ENCODE measurements at places on chromosomes 2 and 18.

GRCh38 chr2:216693414-216694080 lies 1.8 kb downstream of the IGFBP5 start:
- no peak for DNase-seq

- DNase-seq = no peak
These were observed 17.5 kb downstream of the LBH start for GRCh38 chr2:30248791-30249190.

GRCh38 chr2:168427451-168427850 lies 28.6 kb upstream of the CERS6 start:
- no peak for DNase-seq

GRCh38 chr18:8601277-8602032 lies 7.8 kb upstream of the RAB12 start:
- DNase-seq = no peak

DNA sequence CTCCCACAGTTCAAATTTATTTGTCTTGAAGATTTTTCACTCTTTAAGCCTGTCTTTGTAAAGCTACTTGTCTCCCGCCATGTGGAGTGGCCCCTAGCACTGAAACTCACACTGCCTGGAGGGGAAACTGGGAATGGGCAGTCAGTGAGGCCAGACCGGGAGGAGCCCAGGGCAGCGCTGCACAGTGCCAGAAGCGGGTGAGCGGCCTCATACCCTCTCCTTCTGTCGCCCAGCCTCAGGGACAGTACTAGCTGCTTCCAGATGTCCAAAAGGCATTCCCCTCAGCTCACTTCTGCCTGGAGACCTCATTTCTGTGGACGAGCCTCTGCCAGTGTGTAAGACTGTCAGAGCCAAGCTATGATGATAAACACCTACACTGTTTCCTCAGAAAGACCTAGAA lies 79.9 kb downstream of the SEPTIN10 start:
- DNase-seq = no peak

DNA sequence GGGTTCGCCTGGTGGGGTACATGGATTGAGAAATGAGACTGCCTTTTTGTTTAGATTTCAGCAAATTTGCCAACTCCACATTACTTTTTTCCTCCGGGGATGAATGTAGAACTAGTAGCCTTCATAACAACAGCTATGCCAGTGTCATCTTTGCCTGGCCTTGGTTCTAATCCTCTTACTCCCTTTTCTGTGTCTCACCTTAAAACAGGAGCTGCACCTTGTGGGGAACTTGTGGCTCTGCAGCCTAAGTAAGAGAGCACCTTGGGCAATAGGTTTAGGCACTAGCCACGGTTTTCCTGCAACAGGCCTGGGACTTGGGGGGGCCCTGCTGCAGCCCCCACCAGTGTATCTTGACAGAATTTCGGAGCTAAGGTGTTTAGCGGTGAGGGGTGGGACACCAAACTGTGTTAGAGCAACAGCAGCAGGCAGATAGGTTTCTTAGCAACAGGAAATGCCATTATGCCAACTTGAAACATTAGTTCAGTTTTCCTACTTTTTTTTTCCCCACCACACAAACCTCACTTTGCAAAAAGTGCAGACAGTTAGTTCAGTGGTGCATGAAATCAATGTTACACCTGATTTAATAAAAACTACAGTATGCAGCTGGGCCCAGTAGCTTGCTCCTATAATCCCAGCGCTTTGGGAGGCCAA lies 173.7 kb downstream of the PRKCE start:
- no peak for DNase-seq

GRCh38 chr2:112096098-112096497 lies 41.0 kb downstream of the TMEM87B start:
- no peak for DNase-seq

GRCh38 chr18:40367576-40367975 lies 1587.5 kb upstream of the PIK3C3 start:
- DNase-seq = no peak

GRCh38 chr2:151570191-151570590 lies 160.5 kb downstream of the RIF1 start:
- DNase-seq = no peak

GRCh38 chr2:20622731-20623130 lies 28.2 kb downstream of the HS1BP3 start:
- DNase-seq = no peak

- DNase-seq = no peak
These were observed 491.0 kb downstream of the CDH2 start for GRCh38 chr18:27685807-27686412.

DNA sequence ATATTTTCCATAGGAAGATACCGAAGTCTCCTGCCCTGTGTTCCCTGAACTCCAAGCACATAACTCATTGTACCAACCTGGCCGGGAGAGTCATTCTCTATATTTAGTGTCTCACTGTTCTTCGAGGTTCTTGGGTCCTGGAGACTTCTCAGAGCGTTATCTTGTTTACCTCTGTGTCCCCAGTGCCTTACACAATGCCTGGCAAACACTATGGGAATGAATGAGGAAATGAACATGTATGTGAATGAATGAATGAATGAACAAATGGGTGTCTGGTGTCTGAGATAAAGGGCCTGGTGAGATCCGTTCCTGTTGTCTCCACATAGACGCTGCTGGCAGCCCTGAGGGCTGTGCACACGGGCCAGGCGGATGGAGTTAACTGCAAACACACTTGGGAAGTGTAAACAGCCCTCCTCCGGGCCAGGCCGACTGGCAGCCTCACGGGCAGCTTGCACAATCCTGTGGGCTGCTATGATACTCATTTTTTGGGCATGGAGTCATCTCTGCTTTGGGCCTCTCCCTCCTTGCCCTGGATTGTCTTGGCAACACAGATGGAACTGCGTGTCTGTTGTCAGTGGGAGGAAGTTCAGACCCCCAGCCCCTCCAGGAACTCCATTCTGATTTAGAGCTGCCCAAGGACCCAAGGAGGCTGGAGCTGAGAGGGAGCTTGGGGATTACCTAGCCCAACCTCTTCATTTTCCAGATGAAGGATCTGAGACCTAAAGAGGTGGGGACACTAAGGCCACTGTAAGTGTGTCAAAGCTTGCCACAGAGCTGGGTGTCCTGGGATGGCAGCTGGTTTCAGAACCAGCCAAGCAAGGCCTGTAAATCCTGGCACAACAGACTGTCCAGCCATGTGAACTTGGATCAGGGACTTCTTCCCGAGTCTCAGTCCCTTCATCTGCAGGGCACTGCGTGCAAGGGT lies 124.4 kb downstream of the INHBB start:
- no peak for DNase-seq

GRCh38 chr2:160921386-160921964 lies 238.8 kb upstream of the TANK start:
- no peak for DNase-seq

- no peak for DNase-seq
These were observed 34.6 kb downstream of the BIN1 start for GRCh38 chr2:127072396-127072795.

DNA sequence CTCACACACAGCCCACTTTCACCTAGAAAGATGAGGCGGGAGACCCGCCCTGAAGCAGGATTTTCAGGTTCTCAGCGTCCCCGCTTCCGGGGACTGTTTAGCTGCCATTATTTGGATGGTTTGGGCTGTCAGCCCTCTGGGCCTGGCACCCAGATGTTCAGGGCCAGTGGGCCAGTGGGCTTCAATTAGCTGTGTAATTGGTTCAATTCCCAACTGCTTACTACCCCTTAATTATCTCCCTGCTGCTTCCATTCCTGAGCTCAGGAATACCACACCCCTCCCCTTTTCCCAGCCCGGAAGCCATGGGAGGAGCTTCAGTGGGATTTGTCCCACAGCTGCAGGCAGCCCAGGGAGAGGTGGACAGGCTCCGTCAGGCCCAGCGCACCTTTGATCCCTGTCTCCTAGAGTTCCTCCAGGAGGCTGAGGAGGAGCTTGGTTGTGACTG lies 114.1 kb upstream of the MYCN start:
- DNase-seq = no peak

- DNase-seq = no peak
These were observed 649 bp upstream of the CLIP4 start for GRCh38 chr2:29114586-29114945.

GRCh38 chr2:112317303-112318158 lies 42.1 kb downstream of the ZC3H6 start:
- DNase-seq = no peak

GRCh38 chr2:111034146-111034545 lies 86.6 kb upstream of the BCL2L11 start:
- DNase-seq = no peak

GRCh38 chr2:152825834-152826233 lies 107.4 kb downstream of the ARL6IP6 start:
- no peak for DNase-seq

DNA sequence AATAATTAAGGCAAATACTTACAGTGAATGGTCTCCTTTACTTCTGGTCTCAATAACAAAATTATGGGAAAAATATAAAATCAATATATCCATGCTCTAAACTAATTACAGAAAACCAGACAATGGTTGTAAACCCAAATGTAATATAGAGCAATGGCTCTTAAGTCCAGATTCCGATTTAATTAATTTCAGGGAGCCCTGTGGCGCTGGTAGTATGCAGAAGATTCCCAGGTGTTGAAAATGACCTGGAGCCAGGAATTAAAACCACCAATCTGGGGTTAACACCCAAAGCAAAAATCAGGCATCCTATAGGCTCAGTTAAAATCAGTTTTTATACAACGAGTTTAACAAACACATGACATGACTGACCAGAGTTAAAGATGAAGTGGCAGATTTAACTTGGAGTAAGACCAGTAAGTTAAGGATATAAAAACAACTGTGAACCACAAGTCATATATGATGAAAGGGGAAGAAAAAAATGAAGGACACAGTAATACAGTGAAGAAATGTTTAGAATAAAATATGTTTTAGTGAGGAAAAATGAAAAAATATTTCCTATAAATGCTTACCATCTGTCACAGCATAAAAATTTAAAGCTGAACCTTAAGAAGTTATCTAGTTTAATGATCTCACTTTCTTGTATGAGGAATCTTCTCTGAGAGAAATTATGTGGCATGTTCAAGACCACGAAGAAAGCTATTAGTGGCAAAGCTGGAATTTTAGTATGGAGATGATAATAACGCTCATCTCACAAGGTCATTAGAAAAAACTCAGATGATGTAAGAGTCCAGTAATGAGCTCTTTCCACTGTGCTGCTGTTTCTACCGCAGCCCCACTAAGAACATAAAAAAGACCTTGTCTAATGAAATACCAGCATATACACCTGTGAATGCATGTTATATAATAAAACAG lies 45.8 kb upstream of the FLACC1 start:
- no peak for DNase-seq

DNA sequence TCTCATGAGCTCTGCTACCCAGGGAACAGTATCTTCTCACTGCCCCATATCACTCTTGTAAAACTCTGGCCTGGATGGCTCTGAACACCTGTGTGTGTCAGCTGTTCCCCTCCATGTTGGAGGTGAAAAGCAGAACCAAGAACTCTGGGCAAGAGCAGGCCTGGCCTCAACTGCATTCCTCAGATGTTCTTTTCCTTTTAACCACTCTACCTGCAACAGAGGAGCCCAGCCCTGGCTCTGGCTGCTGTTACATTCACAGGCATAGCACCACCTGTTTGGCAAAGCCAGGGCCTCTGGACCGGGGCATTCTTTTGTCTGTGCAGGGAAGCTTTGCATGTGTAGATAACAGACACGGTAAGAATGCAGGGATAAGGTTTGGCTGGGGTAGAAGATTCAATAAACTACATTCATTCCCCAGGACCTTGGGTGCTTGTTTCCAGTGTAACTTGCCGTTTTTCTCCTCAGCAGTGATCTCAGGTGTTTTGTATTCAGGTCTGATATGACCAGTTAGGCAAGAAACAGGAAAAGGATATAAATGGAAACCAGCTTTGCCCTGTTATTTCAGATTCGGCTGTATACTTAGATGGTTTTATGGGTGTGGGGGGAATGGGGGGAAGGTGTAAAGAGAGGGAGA lies 95.1 kb downstream of the SPTBN1 start:
- no peak for DNase-seq

GRCh38 chr2:148603562-148603920 lies 41.0 kb upstream of the EPC2 start:
- no peak for DNase-seq

DNA sequence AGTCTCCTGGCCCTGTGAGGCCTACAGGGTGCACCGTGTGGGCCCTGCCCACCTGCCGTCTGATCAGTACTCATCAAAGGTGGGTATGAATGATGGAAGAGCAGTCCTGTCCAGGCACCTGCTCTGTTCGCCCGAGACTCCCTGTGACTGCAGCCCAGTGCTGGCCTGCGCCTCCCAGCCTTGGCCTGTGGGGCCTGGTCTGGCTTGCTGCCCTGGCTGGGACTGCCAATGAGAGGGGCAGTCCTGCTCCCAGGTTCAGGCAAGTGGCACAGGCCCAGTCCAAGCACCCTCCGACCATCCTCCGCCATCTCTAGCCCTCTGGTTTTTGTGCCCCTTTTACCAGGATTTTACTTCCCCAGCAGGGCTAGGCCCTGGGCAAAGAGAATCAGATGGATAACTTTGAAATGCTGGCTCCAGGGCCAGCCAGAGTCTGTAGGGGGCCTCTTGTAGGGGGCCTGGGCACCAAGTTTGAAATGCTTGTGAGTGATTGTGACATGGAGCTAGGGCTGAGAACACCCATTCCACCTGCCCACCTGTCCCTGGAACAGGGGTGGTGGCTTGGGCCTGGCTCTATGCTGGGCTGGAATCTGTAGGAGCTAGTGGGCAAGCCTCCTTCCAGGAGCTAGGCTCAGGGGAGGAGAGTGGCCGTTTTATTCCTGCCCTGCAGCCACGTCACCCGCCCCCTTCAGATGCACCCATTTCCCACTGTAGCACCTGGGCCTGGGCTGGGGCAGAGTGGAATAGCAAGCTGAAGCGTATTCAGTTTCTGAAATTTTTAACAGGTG lies 8.7 kb upstream of the HS6ST1 start:
- no peak for DNase-seq

DNA sequence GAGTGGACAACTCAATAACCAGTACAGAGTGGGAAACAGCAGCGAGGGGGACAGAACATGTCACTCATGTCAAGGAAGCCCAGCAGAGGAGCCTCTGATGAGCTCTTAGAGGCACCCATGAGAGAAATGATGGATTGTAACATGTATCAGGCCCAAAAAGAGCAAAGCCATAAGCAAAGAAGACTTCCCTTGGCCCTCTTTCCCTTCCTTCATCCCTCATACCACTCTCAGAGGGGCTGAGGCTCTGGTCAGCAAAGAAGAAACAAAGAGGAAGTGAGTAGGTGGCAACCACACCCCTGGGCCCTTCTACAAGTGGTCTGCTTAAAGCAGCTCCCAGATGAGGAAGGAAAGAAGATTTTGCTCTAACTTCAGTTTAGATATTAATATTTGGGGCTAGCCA lies 112.8 kb downstream of the CDC42EP3 start:
- no peak for DNase-seq

DNA sequence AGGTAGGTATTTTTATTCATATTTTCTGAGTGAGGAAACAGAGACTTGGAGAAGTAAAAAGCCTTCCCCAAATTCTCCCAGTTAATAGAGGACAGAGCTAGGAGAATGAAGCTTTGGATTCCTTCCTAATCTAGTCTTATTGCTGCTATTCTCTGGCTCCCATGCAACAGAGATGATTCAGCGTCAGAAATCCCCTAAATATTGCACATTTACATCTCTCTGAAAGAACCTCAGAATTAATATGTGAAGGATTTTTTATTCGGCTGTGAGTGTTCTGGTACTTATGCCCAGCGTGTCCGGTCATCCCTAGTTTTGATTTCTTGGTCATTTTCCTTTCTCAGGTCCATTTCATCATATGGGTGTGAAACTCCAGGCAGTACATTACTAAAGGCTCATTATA lies 91.2 kb upstream of the SESTD1 start:
- DNase-seq = no peak

Data from stimulated activated CD8-positive, alpha-beta memory T cell treated with anti-CD3 and anti-CD28 coated beads, Interleukin-7, amount 100 ng/mL, for 1 hour (primary cell).